ENCODE measurements at places on chromosomes 11 and 22.

- no peak for DNase-seq
These were observed 21.5 kb downstream of the KCTD21 start for GRCh38 chr11:78166855-78167469.

DNA sequence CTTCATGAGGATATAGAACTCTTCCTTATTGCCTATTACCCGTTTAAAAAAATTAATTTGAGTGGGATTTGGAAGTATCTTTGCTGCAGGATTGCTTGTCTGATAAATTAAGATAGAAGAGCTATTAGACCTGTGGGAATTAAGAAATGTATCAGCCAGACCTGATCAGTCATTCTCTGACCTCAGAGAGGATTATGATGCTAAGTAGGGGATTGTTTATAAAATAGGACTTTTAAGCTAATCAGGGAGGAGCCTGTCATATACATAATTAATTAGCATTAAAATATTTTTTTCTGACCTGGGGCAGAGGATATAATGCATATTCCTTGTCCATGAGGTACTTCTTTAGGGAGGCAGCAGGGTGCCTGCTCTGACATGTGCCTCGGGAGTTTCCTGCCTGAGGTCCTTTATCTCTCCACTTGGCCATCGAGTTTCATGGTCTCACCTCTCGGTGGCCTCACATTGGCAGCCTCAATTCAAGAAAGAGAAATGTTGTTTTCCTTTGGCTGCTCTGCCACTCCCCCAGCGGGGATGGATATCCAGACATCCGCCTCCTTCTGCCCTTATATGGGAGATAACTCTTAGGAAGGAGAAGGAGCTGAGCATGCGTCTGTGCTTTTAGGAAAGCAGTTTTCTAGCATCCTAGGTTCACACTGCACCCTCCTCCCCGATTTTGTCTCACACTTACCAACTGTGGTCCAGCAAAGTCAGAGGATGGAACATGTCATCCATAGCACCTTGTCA, 41.1 kb downstream of the DIXDC1 start:
- no peak for DNase-seq

DNA sequence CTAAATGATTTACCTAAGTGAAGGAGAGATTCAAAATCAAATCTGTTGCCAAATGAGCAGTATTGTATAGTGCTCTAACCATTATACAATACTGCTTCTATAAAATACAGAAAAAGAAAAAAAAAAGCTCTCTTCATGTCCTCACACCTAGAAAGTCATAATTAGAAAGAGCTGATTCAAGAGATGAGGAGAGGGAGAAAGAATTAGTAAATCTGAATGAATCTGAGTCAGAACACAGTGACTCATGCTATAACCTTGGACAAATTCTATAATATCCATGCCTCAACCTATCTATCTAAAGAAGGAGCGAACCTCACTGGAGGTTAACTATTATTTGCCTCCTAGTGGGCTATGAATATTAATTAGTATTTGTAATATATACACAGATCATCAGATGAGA, 29.4 kb downstream of the AMBRA1 start:
- DNase-seq: no peak

- no peak for DNase-seq
These were observed 222.9 kb upstream of the ZC3H12C start for GRCh38 chr11:109870297-109870696.

DNA sequence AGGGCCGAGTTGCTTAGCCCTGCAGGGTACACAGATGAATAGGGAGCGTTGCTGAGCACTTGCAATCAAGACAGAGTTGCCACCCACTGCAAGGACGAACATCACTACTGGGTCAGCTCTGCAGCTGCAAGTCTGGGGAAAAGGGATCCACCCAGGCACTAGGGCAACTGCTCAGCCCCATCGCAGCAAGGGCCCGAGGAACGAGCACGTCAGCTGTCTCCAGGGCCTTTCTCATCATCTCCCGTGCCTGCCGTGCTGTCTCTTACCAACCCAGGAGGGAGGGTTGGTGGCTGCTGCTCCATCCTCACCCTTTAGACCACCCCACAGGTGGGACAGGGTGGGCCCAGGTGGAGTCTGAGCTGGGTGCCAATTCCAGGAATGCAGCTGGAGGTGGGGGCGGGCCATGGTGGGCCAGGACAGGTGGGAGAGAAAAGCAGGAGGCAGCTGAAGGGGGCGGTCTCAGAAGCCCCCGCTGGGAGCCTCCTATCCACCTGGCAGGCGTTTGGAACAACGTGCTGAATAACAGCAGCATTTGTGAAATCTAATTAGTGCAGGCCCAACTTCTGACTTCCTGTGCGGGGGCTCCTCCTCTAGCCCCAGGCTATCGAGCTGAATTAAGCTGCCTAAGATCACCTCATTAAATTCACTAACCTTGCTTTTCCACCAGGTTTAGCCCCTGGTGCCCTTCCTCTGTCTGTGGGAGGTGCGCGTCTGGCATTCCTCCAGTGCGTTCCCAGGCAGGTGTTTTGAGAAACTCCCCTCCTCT, 252.5 kb downstream of the ST3GAL4 start:
- no peak for DNase-seq

DNA sequence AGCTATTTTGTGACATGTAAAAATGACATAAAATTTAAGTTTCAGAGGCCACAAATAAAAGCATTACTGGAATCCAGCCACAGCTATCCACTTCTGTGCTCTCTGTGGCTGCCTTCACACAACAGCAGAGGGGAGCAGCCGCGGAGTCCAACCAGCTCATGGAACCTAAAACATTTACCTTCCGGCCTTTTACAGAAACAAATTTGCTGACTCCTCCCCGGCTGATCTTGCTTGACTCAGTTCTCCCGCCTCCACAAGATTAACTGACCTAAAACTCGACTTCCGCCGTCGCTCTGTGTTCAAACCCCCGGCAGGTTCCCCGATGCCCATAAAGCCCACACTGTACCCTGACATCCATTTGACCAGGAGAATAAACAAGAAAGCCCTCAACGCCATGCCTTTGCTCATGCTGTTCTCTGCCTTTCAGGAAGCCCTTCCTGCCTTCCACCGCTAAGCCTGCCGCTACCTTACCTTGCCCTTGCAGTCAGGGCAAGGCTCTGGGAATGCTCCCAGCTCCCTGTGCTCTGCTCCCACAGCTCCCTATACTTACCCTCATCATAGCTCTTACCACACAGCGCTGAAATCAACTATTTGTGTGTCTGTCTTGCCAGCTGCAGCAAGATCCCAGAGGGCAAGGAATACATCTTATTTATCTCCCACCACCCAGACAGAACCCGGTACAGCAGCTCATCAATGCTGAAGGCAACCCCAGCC, 35.4 kb downstream of the MICAL3 start:
- no peak for DNase-seq

DNA sequence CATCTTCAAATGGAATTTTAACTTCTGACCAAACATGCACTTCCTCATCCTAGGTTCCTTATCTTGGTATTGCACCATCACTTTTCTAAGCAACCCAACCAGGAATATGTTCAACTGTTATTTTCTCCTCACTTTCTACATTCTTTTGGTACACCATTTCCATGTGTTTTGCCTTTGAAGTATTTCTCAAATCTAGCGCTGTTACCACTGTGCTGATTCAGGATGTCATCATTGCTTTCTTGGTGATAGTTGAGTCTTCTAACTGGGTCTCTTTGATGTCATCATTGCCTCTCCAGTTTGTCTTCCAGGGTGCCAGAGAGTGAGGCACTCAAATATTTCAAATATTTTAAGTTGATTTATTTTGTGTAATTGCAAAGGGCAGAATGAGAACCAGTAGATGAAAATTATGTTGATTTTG, 47.5 kb downstream of the HORMAD2 start:
- DNase-seq: no peak

GRCh38 chr11:82405421-82405820, 328.2 kb downstream of the FAM181B start:
- DNase-seq: no peak

GRCh38 chr11:113581713-113582112, 106.5 kb upstream of the DRD2 start:
- DNase-seq: no peak

DNA sequence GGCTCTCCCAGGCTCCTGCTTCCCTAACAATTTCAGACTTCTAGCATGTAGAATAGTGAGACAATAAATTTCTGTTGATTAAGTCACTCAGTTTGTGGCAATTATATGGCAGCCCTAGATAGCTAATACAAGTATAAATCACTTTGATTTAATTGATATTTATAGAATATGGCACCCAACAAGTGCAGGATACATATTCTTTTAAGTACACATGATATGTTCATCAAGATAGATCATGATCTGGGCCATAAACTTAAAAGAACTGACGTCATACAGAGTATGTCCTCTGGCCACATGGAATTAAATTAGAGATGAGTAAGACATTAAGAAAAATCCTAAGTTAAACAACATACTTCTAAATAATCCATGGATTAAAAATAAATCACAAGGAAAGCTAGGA, 67.5 kb upstream of the AMOTL1 start:
- DNase-seq: no peak

DNA sequence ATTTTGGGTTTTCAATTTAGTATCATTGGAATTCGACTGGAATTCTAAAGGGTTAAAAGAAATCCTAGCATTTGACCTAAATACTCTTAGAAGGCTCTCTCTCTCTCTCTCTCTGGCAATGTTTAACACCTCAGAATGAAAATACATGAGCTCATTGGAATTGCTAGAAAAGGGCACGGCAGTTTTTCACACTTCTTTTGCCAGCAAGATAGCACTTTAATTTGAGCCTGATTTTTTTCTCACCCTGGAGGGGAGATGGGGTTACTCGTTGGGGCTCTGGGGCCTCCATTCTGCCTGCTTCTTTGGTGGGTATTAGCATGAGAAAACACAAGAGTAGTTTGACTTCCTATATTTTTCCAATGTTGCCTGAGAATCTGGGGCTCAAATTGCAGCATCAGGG, 22.8 kb upstream of the CLMP start:
- no peak for DNase-seq

- no peak for DNase-seq
These were observed 21.5 kb downstream of the NFAM1 start for GRCh38 chr22:42410708-42411107.

DNA sequence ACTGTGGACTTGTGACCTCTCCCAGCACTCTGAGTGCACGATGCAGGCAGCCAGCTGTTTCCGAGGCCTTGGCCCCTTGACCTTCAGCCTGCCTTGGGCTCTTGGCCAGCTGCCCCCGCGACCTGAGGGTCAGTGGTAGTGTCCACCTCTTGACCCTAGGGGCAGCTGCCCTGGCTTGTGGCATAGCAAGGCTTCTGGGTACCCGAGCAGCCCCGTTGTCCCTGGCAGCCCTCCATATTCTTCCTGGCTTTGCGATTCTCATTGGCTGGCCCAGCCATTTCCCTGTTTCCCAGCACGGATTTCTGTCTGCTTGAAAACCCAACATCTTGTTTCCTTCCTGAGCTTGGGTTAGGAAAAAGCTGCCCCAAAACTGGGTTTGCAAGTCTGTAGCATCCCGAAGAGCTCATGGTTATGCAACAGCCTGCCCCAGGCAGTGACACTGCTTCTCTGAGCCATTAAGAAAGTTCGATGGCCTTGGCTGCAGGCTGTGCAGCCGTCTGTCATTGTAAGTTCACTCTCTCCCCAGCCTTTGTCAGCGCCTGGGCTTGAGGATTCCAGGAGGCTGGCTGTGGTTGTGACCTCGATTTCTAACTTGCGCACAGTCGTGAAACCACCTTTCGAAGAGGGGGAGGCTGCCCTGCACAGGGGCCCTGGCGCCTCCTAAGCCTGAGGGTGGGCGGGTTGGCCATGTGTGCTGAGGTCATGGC, 48.8 kb downstream of the FBLN1 start:
- DNase-seq: no peak

DNA sequence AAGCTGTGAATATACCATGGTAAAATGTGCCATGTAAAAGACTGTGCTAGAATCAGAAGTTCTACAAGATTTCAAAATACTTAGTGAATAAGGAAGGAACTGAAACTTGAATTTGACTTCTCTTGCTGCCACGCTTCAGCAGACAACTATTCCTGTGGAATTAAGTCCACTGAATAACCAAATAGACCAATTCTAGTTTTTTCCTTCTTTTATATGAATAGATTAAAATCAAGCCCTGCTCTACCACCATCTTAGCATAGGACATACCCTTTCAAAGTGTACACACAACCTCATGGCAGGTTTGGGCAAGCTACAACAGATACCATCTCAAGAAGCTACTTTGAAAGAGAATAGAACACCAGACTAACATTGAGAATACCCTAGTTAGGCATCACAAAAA, 23.4 kb upstream of the CLNS1A start:
- DNase-seq: no peak

- DNase-seq: no peak
These were observed 16.2 kb downstream of the BAD start for GRCh38 chr11:64268025-64268892.

- DNase-seq: no peak
These were observed 10.1 kb downstream of the MCM5 start for GRCh38 chr22:35409783-35410662.

DNA sequence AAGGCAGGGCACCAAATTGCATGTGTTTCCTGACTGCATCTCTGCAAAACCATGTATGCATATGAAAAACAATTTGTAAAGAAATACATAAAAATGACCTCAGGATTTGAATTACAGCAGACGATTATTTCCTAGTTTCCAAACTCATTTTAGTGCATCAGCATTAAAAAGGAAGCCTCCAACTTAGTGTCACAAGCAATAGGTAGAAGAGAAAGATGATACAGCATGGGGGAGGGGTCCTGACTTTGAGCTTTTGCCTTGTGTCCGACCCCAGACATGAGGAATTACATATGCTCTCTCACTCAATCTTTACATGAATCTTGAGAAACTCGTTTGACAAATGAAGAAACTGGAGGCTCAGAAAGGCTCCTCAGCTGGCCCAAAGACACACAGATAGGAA, 294.6 kb upstream of the NARS2 start:
- DNase-seq: no peak

DNA sequence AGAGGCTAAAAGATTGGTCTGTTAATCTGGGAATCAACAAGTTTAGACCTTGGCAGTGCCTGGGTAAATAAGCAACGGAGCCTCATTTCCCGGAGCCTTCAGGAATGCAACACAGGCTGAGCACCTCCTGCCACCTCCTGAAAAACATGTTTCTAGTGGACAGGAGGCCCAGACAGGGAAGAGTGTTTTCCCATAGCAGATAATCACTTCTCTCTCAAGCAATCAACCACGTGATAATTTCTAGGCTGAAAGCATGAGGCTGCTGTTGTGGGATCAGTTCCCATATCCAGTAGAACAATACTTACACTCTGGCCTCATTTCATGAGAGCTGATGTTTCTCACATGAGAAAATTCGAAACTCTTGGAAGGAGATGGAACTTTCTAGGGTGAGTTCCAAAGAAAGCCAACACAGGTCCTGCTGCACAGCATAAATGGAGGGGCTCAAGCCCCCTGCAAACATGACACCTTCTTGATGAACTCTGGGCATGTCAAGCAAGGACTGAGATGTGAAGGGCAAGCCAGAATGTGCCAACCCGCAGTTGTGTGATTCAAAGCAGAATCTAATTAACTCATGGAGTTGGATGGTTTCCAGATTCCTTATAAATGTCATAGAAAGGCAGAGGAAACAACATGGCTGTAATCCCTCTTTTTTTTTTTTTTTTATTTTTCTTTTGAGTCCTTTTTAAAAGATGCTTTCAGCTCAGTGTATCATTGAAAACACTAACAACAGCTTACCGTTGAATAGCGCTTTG, 228.5 kb upstream of the SESN3 start:
- DNase-seq: no peak

- no peak for DNase-seq
These were observed 5.4 kb downstream of the TRABD start for GRCh38 chr22:50190941-50191741.

All from NCI-H187 treated with DMSO at 0.1 percent for 48 hours (cell line).